Stimulated activated CD8-positive, alpha-beta memory T cell treated with anti-CD3 and anti-CD28 coated beads, Interleukin-15, amount 100 ng/mL, for 24 hours (primary cell): ENCODE measurements at places on chromosomes 11 and 22.

GRCh38 chr11:78893996-78894395 lies 319.3 kb upstream of the NARS2 start:
- DNase-seq, result no peak

- no peak for DNase-seq
Observed at GRCh38 chr11:1717745-1718144, 20.8 kb downstream of the KRTAP5-6 start.

DNA sequence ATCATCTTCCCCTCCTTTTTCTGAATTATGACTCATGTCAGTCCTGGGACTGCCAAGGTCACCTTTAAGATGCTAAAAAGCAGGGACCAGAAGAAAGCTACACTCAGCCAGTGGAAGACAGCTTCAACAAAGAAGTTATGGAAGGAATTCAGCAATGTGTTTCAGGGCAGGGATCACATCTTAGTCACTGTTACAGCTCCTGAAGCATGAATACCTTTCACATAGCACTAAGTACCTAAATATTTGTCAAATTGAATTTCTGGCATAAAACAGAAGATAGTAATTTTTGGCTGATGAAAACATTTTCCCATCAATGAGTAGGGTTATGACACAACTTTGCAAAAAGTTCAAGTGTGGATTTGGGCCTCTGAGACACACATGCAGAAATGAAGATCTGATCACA lies 5.2 kb downstream of the DDB1 start:
- no peak for DNase-seq

DNA sequence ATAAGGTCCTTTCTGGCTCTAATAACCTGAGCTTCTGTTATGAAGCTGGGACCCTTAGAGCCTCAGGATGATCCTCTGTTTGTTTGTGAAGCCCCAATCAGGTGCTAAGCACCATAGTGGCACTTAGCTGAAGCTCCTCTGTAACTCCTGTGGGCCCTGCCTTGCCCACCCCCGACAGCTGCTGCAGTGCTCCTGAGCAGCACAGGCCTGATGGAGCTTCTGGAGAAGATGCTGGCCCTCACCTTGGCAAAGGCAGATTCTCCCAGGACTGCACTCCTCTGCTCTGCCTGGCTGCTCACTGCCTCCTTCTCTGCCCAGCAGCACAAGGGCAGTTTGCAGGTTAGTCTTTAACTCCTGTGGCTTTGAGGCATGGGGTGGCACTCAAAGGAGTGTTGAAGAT lies 19.0 kb upstream of the CCDC134 start:
- DNase-seq, result no peak

GRCh38 chr11:113839842-113840241 lies 35.5 kb downstream of the USP28 start:
- no peak for DNase-seq

DNA sequence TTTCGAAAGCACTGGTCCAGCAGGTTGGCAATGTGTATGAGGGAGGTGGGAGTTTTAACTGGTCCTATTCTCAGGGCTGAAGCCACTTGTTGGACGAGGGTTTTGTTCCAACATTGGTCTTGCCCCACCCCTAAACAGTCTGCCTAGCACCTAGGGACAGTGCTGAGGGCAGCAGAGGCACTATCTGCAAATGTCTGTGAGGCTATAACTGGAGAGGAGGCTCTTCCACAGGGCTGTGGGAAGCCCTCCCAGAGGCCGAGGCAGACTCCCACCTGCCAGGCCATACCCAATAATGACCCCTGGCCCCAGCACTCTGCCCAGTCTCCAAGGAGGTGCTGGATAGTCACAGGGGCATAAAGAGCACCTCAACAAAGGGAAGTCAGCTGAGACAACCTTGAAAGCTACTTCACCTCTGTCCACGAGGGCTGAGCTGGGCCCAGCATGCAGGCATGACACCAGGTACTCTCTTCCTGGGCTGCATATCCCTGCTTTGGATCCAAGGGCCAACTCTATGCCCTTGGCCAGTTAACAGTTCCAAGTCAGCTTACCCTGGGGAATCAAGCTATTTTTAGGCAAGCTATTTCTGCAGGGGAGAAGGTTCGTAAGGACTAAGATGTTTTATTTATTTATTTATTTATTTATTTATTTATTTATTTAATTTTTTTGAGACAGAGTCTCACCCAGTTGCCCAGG lies 40.2 kb upstream of the SLC25A1 start:
- DNase-seq, result no peak

DNA sequence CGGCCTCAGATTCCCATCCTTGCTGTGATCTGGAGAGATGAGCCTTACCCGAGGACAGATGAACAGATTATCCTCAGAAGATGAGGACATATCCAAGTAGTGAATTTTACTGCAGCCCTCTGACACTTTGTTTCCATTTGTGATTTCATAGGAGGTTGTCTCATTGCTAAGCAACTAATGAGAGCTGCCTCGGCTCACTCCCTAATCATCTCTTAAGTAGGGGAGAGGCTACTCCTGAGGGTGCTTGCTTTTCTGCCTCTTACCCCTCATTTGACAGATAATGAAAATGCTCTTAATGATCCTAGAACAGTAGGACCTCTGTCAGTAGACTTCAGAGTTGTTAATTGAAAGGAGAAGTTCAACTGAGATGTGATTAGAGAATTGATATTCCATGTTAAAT lies 150.9 kb downstream of the TBC1D22A start:
- no peak for DNase-seq

GRCh38 chr11:1947592-1948237 lies 583 bp downstream of the MRPL23 start:
- DNase-seq, result no peak

DNA sequence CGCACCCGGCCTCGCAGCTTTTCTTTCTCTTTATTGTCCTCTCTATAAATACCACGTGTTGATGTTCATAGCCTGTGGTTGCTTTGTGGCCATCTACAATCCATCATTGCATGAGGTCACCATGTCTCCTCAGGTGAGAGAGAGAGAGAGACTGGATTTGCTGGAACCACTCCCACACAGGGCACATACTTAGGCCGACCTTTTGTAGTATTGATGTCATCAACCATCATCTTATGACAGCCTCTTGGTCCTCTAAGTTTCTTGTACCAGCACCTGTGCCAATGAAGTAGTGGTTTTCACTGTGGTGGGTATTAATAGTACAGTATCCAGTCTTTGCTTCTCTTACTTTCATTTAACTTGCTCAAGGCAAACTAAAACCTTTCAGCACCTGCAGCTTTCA lies 22.8 kb upstream of the P2RY6 start:
- no peak for DNase-seq

- no peak for DNase-seq
Observed at GRCh38 chr11:110757066-110757465, 44.8 kb upstream of the ARHGAP20 start.

- no peak for DNase-seq
Observed at GRCh38 chr11:109454857-109455256, 32.9 kb downstream of the C11orf87 start.

DNA sequence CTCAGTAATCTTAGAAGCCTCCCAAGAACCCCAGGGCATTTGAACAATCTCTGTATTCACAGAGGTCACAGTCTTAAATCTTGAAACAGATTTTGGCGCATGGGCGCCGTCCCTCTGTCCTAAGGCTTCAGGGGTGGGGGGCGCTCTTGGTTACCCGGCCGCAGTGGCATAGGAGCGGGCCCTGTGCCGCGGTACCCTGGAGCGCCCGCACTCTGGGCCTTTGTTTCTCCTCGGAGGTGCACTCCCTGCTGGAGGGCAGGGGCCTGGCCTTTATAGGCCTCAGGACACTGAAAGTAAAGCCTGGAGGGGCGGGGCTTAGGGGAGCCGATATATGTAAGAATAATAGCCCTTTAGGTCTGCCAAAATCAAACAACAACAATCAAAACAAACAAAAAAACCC lies 197.3 kb upstream of the FOLH1 start:
- DNase-seq, result no peak

DNA sequence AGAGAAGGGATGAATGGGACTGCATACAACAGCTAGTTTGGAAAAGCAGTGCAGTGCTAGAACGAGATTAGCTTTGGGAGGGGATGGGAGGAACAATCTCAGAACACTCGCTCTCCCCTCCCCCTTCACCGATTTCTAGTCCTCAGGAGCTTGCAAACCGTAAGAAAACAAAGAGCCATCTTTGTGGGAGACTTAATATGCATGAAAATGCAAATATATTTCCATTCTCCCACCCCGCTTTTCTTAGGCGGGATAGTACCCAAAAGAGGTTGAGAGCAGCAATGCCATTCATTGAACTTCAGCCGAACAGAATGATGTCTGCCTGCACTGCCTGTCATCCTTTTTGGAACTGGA lies 1.1 kb downstream of the SPINDOC start:
- DNase-seq, result no peak

GRCh38 chr11:65880844-65881421 lies 1.3 kb downstream of the CTSW start:
- no peak for DNase-seq

- DNase-seq, result no peak
Observed at GRCh38 chr11:59271247-59271755, 58.6 kb upstream of the MPEG1 start.
